ENCODE measurements at places on chromosomes 1 and 21.

- DNase-seq = no peak
Measured at GRCh38 chr1:96698342-96698983, 23.1 kb upstream of the PTBP2 start.

DNA sequence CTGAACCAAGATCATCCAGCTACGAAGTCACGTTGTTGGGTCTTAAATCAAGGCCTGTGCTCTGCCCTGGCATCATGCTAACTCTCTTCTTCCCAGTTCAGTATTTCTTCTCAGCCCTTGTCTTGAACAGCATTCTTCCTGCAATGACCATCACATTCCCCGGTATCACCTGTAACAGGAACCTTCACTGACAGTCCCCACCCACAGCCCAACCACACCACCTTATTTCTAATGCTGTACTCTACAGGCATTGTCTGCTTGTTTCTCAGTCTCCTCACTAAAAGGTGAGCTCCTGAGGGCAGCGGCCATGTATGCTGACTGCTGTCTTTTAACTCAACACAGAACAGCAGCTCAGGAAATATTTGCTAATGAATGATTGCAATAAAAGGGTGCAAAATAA is 54.0 kb downstream of the DAB1 start:
- DNase-seq = no peak

- DNase-seq = no peak
Measured at GRCh38 chr1:167175901-167176300, 44.8 kb upstream of the POU2F1 start.

DNA sequence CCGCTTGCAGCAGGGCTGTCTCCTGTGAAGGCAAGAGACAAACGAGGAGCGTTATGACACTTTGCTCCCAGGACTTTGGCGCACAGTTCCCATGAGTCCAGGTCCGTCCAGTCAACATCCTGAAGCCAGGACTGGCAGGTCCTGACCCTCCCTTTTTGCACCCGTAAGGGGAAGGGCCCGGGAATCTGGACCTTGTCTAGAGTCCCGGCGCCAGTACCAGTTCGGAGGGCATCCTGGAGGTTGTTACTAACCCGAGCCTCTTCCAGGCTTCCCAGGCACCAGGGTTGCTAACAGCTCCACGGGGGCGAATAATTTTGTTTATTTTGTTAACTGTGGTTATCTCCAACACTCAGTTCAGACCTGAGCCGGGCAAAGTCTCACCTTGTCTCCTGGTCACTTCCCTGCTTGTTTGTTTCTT is 682 bp upstream of the RWDD3 start:
- peak; percentile 15 for DNase-seq

GRCh38 chr1:53392460-53392859 is 64.6 kb upstream of the LRP8 start:
- no peak for DNase-seq

- DNase-seq = peak; percentile 46
Measured at GRCh38 chr1:241706967-241707366, 54.9 kb downstream of the WDR64 start.

- DNase-seq = peak; percentile 63
Measured at GRCh38 chr1:2189459-2190425, 4.8 kb downstream of the FAAP20 start.

DNA sequence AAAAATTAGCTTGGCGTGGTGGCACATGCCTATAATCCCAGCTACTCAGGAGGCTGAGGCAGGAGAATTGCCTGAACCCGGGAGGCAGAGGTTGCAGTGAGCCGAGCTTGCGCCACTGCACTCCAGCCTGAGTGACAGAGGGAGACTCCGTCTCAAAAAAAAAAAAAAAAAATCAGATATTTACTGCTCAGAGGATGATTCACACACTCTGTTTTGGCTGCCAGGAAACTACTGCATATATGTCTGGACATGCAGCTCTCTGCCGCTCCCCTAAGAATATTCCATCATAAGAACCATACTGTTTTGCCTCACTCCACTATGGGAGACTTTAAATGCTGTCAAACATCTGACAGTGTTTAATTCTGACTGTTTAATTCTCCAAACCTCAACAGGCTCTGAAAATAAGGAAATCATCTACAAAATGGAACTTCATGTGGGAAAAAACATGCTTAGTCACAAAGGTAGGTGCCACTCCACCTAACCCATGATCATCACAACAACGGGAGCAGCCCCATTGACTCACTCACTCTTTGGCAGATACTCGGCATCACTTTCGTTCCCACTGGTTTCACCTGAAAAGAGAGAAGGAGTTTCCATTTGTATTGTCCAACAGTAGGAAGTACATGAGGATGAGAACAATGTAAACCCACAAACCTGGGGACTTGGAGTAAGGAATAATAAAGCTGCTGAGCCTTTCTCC is 29.3 kb upstream of the BCAS2 start:
- DNase-seq = no peak

- DNase-seq = no peak
Measured at GRCh38 chr1:235326719-235327558, 1.0 kb downstream of the ARID4B start.

- DNase-seq = no peak
Measured at GRCh38 chr1:221315330-221315729, 426.6 kb downstream of the DUSP10 start.

All from HTR-8/SVneo (cell line).